Fibroblast of skin of left quadriceps (primary cell): ENCODE measurements at places on chromosomes 4 and X.

- DNase-seq = no peak
Measured at GRCh38 chr4:96312046-96312685, 472.3 kb downstream of the PDHA2 start.

DNA sequence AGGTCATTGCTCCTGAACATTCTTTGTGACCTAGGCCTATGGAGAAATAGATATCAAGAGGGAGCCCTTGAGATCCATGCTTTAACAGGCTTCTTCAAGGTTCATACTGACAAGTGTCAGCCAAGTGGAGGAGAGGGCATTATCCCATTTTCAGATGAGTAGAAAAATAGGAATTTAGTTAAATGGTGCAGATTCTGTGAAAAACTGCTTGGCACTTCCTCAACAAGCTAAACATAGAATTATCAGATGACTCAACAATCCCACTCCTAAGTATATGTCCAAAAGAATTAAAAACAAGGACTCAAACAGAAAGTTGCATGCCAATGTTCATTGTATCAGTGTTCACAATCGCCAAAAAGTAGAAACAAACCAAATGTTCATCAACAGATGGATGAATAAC lies 43.8 kb upstream of the KCNIP4 start:
- peak; percentile 14 for DNase-seq

DNA sequence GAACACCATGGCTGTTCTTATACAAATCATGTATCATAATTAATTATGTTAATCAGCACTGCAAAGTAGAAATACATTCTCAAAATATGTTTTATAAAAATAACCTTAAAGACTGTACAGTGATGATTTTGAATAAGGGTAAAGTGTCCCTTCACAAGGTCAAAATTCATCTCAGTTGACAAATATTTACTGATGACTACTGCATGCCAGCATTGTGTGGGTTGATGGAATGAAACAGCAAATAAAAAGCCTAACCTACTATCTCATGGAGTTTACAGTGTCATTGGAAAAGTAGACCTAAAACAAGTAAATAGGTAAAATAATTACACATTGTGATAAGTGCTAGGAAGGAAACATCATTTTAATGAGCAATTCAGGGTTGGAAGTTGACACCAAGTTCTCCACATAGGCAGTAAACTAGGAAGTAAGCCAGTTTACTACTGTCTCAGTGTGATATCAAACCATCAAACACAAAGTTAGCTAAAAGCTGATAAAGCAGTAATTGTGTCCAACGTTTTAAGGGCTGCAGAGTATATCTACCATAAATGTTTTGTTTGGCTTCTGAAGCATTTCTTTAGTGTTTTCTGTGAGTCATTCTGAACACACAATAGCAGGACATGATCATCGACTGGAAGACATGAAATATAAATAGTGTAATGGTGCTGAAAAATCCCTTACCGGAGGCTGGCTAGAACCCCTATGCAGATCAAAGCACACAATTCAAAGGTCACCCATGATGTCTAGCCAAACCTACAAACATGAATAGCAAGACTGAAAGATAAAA lies 221.8 kb downstream of the DACH2 start:
- no peak for DNase-seq

- no peak for DNase-seq
Measured at GRCh38 chr4:179116581-179116980, 1674.3 kb upstream of the AGA start.
